MM.1S (cell line): ENCODE measurements at places on chromosomes 4 and X.

GRCh38 chrX:13658602-13659001 lies 5.7 kb downstream of the TCEANC start:
- DNase-seq, result peak; percentile 49

- DNase-seq, result no peak
These were observed 63.0 kb upstream of the FAM9A start for GRCh38 chrX:8864161-8864560.

DNA sequence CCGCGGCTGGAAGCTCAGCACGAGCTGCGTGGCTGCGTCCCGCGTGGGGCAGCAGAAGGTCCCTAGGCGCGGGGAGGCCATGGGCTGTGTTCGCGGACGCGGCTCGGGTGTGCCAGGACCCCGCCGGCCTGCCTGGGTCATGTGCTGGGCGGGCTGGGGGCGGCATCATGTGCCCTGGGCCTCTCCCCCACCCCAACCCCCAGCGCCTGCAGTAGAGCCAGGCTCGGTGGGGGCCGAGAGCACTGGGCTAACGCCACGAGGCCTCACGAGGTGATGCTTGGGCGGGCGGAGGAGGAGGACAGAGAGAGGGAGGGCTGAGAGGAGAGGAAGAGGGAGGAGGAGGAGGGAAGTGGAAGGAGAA lies at the start of gene GPR143:
Gene GPR143, minus strand, starts transcription at position 111 of the 361 bp plus-strand sequence. Its CDS starts 30 bp downstream, at position 81.
- DNase-seq, result no peak

DNA sequence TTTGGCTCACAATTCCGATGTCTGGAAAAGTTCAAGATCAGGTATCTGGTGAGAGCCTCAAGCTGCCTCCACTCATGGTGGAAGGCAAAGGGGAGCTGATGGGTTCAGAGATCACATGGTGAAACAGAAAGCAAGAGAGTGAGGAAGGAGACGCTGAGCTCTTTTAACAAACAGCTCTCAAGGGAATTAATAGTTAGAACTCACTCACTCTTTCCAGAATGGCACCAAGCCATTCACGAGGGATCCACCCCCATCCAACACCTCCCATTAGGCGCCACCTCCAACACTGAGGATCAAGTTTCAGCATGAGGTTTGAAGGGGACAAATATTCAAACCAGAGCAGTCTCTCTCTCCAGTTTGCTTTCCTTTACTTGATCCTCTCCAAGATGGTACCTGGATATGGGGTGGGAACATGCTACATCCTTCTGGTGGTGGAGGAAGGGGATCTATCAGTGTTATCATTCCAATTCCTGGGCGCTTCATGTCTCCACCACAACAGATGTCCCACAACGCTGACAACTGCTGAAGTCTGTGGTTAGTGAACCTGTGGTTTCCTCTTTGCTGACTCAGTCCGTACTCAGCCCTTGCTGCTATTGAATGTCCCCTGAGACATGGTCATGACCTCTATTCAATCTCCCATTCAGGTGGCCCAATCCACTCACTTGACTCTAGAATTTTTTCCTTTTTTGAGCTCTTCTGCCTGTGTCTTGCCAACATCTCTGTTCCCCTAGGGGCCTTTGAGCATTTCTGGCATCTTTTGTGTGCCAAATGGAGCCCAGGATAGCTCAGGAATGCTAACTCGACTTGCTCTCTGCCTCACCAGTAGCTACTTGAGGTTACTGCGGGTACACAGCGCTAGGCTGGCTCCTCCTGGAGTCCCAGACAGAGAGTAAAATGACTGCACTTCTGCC lies 395.2 kb downstream of the MID1IP1 start:
- DNase-seq, result peak; percentile 91

DNA sequence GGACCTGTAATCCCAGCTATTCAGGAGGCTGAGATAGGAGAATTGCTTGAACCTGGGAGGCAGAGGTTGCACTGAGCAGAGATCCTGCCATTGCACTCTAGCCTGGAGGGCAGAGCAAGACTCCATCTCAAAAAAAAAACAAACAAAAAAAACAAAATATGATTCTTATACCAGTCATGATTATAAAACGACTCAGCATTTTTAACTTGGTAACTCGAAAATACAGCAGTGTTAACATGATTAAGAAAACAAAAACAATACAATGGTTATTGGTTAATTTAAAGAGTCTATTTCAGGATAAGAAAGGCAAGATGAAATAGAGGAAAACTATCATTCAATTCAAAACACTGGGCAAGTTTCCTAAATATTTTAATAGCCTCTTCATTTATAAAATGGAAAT lies 865.3 kb downstream of the PCDH7 start:
- DNase-seq, result no peak

- no peak for DNase-seq
These were observed 680.3 kb upstream of the DIAPH2 start for GRCh38 chrX:96004386-96004785.
